ENCODE measurements at places on chromosomes 6 and 20.

DNA sequence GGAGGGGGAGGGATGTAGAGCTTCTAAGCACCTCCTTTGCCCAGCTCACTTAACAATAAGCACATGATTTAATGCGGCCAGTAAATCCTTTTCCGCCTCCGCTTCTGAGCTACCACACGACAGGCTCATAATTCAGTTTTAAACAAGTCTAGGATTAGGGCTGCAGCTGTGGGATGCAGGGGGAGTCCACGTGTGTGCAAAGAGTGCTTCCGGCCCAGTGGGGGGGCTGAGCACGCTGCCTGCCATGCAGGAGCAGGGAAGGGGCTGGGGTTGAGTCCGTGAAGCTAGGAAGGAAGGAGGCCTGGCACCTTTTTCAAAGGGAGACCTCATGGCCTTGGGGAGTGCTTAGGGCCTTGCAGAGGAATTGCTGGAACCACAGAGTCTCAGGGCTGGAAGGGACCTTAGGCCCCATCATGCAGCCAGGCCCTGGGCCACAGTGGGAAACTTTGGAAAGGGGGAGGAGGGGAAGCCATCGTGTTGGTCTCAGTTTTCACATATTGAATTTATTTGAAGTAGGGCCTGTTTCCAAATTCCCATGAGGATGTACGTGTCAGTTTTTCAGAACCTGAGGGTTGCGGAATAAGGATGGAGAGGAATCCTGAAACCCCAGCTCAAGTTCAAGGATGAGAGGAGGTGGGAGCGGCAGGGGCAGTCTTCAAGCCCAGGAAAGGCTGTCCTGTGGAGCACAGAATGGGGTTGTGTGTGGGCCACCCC, 96.1 kb downstream of the VEGFA start:
- DNase-seq = no peak

DNA sequence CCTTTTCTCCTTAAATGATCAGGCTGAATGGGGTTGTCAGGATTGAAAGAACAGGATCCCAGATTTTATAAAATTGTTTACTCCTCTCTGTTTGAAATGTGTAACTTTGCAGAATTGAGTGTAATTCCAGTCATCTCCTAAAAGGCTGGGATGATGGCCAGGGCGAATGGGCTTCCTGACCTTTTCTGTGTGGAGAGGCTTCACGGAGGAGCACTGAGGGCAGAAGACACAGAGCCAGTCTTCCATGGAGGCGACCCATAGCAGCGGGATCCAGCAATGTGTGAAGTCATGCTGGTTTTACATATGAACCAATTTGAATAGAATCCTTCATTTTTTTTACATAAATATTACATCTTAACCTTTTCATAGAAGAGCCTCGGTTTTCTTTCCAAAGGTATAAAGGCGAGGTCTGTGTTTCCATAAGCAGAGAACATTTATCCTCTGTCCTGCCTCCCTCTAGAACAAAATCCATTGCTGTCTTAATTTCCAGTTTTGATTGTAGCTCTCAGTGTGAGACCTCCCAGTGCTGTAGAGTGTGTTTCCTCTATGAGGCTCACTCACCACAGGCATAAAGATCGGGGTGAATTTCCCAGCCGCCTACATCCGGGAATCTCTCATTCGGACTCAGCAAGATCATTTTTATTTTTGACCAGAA, 369.7 kb upstream of the FLRT3 start:
- no peak for DNase-seq

DNA sequence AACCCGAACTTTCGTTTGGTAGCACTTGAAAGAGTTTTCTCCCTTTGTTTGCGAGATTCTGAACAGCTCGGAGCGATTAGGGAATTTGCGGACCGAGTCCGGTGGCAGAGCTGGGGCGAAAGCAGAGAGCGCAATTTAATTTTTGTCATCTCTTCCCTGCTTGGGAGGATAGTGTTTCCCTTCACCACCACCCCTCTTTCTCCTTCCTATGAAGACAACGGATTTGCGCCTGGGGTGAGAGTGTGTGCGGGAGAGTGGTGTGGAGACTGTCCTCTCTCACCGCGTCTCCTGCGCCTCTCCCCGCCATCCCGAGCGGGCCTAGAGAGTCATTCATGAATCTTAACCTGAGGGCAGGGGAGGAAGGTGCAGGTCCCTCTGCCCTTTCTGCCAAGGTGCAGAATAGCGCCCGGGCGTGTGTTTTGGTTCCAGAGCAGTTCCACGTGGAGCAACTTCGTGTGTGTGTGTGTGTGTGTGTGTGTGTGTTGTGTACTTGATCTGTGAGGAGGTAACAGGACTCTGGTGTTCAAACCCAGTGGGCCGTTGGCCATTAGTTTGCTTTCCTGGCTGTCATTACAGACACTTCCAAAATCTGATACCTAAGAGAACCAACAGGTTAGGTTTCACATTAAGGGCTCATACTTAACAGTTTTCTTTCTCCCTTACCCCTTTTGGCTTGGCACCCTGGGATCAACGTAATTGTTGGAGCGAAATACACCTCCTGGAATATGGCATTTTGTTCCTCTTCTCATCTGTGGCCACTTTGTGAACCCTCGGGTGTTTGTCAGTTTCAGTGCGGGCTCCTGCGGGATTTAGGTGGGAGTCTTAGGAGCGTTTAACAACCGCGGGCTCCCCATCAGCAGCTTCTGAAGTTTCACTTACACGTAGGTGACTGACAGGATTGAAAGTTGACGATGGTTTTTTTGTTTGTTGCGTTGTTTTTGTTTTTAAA, 1.8 kb downstream of the EYA4 start:
- DNase-seq = no peak

DNA sequence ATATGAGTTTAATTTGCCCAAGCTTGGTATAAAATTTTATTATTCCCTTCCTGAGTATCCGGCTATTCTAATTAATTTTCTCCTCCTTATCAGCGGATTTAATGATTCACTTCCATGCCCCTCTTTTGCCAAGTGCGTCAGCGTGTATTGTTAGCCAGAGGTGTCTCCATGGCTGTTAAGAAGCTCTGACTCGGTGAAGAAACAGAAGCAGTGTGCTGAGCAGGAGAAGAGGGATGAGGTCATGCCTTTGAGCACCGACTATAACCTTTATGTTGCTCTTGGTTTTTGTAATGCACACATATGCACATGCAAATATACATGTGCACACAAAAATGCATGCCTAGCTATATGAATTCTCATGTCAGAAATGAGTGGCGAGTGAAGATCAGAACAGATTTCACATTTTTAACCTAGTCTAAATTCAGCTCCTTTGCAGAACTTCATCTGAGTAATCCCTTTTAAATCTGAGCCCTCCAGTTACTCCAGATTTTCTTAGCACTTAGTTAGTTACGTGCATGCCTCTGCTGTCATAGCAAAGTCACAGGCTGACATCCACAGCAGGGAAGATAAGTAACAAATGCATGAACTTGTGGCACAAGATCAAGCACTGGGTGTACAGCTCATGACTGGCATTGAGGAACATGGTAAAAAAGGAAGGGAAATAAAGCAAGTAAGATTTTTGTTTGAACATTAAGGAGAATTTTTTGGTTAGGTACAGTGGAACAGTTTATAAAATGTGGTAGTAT, 24.3 kb downstream of the HTR1E start:
- no peak for DNase-seq

- no peak for DNase-seq
Measured at GRCh38 chr6:106685833-106686232, 56.5 kb downstream of the QRSL1 start.

GRCh38 chr6:104558746-104559145, 301.0 kb downstream of the HACE1 start:
- no peak for DNase-seq

GRCh38 chr6:33827546-33828451, 24.0 kb upstream of the MLN start:
- no peak for DNase-seq

DNA sequence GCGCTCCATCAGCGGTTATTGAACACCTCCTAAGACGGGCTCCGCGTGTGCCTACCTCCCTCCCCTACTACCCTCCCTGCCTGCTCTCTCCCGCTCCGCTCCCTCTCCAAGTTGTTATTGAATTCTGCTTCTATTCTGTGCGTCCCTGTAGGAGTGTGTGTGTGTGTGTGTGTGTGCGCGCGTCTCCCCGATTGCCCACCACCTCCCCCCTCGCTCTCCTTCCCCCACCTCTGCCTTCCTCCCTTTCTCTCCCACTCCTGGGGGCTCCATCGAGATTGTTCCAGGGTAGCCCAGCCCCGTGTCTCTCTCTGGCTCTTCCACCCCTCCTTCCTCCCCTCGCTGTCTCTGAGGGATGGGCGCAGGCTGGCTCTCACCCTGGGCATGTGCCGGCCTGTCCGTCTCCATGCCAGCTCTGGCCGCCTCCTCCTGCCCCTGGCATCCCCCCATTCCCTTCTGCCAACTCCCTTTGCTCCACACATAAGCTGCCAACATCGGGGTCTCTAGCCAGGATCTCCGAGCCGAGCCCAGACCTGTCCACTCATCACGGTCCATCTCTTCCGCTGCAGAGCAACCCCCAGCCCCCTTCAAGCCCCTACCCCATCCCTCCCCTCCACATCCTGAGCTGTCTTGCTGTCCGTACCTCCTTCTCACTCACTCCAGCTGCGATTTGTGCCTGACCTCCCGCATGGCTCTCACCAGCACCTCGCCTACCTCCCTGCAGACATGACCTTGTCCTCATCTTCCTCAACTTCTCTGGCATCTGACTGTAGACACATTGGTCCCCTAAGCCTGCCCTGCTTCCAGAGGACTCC, 68.5 kb downstream of the SRC start:
- DNase-seq = no peak

DNA sequence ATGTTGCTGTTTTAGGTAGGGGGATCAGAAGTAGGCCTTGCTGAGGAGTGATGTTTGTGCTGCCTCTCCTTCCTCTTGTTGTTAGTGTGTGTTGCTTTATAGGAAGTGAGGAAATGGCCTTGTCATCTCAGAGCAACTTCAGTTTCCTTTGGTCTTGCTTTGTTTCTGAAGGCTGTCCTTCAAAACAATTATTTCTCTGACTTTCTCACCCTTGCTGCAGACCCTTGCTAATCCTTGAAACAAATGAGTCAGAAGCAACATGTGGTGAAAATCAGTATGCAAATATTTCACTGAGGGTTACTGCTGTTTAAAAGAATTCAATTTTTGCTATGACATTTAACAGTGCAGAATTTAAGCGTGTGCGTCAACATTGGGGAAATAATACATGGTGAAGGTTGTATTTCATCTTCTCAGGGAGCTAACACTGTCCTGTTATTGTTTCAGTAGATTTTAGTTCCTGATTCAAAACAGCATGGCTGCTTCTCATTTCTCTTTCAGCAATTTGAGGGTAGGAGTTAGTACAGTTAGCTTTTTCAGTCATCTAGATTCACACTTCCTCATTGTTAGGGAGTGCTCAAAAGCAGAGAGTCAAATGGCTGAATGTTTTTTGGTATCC, 13.8 kb downstream of the RNF144B start:
- DNase-seq = no peak

DNA sequence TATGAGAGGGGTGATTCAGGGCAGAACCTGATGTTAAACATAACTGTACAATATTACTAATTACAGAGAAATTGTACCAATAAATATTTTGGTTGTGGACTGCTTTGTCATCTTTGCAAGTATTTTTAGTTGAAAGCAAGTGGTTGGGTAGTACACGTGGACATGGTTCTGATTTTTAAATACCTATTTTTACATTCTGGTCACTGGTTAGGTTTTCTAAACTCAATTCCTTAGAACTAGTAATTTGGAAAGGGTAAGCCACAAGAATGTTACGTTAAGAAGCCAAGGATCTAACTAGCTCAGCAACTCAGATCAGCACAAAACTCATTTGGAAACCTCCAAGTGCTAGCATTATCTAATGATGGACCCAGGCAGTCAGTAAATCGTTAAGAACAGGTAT, 2.7 kb downstream of the EPB41L2 start:
- DNase-seq = no peak
